ENCODE measurements at places on chromosomes 1 and 21.

DNA sequence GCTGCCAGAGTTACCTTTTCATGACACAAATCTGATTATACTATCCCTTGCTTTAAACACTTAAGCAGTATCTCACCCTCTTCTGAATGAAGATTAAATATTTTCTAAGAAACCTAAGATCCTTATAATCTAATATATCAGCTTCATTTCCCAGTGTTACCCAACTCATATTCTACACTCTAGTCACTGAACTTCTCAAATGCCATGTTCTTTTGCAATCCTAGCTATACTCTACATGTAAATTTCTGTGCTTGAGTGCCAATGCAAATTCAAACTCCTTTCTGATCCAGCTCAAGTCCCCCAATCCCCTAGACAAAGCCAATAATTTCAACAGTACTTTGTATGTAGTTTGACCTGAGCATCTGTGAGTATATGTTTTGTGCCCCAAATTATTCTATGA lies 293.9 kb downstream of the SDCCAG8 start:
- DNase-seq: no peak

GRCh38 chr21:32816261-32816660 lies 44.7 kb upstream of the PAXBP1 start:
- DNase-seq: no peak

DNA sequence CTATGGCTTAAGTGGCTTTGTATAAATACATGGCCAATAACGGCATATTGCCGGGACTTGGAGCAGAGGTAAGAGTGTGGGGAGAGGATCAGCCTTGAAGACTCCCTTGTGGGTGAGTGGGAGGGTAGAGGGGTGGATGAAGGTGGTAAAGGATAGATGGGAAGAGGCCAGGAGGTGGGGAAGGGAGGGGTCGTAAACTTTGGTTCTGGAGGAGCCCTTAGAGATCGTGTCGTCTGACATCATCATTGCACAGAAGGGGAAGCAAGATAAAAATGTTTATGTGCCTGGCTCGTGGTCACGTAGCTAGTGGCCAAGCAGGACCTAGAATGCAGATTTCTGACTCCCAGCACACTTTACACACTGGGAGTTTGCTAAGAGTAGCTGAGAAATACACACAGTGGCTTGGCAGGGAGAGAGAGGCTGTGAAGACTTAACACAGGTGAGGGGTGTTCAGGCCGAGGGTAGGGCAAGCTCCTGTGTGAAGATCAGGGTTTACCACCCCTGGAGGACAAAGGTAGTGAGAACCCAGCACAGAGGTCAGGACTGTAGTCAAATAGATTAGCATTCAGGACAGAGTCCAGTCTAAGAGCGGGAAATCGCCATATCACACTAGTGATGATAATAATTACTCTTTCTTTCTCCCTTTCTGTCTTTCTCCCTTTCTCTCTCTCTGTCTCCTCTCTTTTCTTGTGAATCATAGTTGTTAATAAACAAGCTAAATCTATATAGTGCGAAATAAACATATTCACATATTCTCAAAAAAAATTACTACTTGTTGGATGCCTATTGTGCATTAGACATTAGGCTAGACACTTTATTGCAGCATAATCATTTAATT lies 75.5 kb downstream of the LRRC8D start:
- no peak for DNase-seq

DNA sequence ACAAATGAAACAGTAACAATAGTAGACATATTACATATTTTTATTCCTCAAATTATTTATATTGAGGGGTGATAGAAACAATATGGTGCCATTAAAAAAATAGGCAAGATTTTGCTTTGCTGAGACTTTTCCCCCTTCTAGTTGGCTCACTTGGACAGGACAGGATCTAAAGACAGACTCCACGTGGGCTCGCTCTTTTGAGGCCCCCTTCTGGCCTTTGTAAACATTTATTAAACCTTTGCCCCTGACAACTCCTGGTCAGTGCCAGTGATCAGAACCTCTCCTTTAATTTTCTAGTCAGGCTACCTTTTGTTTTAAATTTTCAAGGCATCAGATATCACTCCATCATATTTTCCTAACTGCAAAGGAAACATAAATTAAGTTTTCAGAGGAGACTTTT lies 49.7 kb upstream of the IFI44L start:
- no peak for DNase-seq

DNA sequence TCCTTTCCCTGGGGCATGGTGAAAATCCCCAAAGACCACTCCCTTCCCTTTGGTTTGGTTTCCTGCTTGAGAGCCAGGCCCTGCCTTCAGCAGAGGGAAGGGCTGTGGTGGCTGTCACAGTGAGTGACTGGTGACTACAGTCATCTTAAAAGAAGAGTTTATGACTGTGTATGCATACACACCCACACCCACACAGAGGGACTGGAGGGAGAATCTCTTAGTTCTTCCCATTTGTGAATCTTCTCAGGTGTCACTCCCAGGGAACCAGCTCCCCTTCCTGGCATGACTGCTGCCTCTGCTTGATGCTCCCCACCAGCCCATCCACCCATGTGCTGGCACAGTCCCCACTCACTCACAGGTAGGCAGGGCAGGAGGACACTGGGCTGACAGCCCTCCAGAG lies 3.9 kb upstream of the KCNA2 start:
- no peak for DNase-seq

- DNase-seq: no peak
These were observed 86.0 kb downstream of the EVI5 start for GRCh38 chr1:92698932-92699331.

- DNase-seq: no peak
These were observed 15.1 kb downstream of the SH2D2A start for GRCh38 chr1:156801409-156802121.

GRCh38 chr1:181081395-181081794 lies 7.1 kb upstream of the IER5 start:
- no peak for DNase-seq

- DNase-seq: peak; percentile 36
These were observed 67.1 kb downstream of the UBE2T start for GRCh38 chr1:202274611-202275010.

DNA sequence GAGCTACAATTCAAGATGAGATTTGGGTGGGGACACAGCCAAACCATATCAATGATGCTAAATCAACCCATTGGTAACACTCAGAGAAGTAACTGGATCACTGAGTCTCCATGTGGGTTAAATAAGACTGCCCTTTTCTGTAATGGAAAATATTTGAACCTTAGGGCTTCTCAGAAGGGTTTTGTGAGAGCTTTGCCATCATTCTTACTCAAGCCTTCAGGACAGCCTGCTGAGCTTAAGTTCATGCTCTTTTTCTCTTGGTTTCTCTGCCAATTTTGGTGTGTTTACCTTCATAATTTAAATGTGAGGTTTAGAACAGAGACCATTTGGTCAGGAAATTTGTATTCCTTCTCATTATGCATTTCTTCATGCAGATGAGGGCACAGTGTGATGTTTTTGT lies 74.7 kb downstream of the DISC1 start:
- no peak for DNase-seq

- no peak for DNase-seq
These were observed 34.3 kb upstream of the PSMG1 start for GRCh38 chr21:39217356-39218081.

DNA sequence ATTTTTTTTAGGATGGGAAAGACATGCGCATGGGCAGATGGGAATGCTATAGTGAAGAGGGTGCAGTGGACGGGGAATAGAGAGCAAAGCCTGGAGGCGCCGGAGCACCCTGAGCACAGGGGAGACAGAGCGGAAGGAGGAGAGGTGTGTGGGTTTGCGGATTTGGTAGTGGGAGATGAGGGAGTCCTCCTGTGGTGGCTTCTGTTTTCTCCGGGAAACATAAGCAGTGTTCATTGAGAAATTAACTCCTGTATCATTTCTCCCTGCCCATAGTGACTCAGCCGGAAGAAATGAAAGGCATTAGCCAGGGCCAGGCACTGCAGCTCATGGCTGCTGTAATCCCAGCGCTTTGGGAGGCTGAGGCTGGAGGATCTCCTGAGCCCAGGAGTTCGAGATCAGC lies 4.7 kb upstream of the PTPRF start:
- no peak for DNase-seq

- DNase-seq: no peak
These were observed 52.4 kb downstream of the HIVEP3 start for GRCh38 chr1:41866285-41866684.

- DNase-seq: no peak
These were observed 240.2 kb downstream of the SIPA1L2 start for GRCh38 chr1:232389744-232390143.

- no peak for DNase-seq
These were observed 49.1 kb upstream of the APOBEC4 start for GRCh38 chr1:183702087-183702812.

- no peak for DNase-seq
These were observed 61.4 kb downstream of the SCCPDH start for GRCh38 chr1:246785494-246786111.

- no peak for DNase-seq
These were observed 12.3 kb downstream of the AHDC1 start for GRCh38 chr1:27591622-27592021.

GRCh38 chr1:19676438-19676922 lies 11.8 kb downstream of the HTR6 start:
- DNase-seq: no peak

DNA sequence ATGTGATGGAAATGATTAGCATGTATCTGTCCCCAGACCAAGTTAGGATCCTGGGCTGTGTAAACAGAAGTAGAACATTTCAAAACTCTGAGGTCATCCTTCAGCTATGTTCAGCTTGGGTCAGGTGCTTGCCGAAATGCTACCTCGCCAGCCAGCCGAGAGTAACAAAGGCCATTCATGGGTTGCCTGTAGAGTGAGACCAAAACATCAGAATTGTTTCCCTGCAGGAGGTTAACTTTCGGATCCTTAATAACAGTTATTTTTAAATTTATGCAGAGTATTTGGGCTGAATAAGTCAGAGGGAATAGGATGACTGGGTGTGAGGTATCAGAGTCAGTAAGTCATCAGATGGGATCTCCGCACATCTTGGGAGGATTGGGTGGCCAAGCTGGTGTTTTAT lies 35.6 kb downstream of the SMYD2 start:
- DNase-seq: no peak

DNA sequence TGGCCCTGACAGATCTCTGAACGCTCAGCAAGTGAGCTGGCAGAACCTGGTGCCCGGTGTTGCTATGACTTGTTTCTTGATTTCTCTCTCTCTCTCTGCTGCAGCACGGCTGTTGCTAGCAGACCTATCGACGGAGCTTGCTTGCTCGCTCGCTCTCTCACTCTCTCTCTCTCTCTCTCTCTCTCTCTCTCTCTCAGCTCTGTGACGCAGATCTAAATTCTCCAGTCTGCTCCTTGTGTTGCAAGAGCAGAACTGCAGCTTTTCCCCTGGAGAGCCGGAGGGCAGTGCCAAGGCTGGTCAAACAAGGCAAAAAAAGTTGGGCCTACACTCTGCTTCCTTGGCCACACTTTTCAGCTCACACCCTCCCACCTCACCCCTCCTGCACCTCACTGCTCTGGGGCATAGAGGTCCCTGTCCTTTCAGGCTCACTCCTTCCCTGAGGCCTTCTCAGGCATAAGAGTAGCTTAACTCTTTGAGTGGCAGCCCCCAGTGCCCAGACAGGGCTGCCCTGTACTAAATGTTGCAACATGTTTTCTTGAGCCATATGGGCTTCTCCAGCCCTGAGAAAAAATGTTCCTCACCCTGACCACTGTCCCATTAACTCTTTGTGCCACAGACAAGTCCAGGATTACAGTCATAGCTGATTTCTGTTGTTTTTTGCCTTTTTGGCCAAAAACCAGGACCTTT lies 72.2 kb downstream of the CD46 start:
- DNase-seq: peak; percentile 68

GRCh38 chr21:27569831-27570230 lies 602.9 kb upstream of the ADAMTS5 start:
- no peak for DNase-seq

DNA sequence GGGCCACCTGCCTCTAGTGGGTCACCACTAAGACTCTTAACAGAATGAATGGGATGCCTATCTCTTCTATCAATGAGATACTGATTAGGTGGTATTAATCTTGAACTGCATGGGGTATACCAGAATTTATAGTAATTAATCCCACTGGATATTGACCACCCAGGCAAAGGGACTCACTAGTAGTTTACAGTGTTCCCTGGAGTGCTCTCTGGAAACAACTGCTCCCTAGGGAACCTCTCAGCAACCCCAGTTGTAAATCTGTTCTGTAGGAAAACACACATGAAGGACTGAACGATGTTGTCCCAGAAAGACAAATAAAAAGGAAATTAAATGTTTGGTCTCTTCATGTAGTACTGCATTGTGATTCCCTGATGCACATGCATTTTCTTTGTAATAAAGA lies 430.5 kb downstream of the HLX start:
- DNase-seq: no peak

GRCh38 chr1:67807282-67807681 lies 26.0 kb downstream of the GNG12 start:
- DNase-seq: no peak

GRCh38 chr1:212315907-212316306 lies 30.7 kb downstream of the PPP2R5A start:
- DNase-seq: no peak

DNA sequence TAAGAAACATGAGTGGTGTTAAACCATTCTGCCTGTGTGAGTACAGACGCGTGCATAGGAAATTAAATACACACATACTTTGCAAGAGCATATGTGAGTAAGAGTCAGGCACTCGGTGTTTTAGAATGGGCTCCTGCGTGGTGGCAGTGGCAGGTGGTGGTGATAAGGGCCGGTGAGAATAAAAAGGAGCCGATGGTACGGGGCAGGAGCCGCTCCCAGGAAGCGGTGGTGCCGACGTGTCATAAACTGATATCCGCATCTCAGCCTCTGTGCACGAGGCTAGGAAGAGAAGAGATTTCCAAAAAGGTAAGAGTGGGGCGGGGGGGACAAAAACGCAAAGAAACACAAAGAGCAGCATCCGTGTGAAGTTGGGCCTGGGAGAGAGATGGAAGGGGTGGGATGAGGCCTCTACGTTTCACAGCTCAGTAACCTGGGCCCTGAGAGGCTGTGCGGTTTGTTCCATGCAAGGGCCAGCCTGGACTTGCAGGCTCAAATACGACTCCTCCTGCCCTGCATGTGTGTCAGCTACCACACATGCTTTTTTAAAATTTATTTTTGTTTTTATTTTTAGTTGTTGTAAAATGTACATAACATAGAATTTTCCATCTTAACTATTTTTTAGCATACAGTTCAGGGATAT lies 127.7 kb upstream of the COL6A1 start:
- DNase-seq: no peak

GRCh38 chr1:152924191-152924590 lies 15.8 kb downstream of the IVL start:
- no peak for DNase-seq

DNA sequence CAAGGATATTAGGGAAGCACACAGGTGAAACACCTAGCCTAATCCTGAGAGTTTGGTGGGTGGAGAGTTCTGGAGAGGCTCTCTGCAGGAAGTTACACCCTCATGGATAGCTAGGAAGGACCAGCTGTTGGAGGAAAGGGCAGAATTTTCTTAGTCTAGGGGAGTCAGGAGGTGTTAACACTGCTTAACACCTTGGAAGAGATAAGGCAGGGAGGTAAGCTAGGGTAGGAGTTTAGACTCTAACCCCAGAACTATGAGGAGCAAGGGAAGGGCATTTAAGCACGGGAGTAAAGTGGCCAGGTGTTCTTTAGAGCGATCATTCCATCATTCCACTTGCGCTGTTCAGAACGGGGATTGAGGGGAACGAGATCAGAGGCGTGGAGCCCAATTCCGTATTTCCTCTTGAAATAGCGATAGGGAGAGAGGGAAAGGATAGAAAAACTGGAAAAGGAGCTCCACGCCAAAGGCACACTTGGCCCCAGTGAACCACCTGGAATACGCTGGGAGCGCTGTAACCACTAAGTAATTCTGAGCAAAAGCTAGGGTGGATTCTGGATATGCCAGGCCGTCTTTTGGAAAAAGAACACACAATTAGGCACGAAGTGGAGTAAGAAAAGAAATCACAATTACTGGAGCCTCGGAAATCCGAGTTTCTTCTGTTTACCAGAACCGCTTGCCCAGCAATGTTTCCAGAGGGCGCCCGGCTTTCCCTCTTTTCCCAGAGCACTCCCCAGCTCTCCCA lies 1.5 kb upstream of the GPR137B start:
- DNase-seq: no peak
